ENCODE measurements at places on chromosomes 3 and 15.

DNA sequence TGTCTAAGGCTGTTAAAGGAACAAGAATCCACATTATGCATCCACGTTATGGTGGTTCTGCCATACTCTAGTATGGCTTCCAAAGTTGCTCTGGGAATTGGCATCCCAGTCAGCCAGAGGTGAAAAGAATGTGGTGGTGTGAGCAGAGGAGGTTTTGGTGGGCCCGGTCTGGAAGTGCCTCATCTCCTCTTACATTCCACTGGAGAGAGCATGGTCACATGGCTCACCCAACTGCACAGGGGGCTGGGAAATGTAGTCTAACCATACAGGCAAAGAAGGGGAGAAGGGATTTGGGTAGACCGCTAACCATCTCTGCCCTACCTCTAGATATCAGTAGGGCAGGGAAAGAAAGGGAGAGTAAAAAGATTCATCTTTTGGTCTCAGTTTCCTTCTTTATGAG lies 3.2 kb upstream of the HEG1 start:
- no peak for DNase-seq

GRCh38 chr3:10855871-10856662 lies 40.0 kb downstream of the SLC6A11 start:
- no peak for DNase-seq

DNA sequence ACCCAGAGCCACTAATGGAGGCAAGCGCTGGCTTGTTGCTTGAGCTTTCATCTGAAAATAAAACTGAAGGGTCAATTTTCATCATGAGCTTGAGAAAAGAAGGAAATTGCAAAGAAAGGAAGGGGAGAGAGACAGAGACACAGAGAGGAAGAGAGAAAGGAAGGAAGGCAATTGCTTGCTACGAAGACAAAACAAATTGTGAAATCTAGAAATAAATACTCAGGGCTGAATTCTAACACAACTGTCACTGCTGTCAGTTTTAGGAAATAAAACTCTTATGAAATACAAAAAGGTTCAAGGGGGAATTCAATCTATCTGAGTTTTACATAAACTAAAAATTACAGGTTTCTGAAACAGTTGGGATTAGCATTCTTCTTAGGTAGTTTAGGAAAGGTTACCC lies 36.7 kb downstream of the FOXP1 start:
- DNase-seq = no peak

DNA sequence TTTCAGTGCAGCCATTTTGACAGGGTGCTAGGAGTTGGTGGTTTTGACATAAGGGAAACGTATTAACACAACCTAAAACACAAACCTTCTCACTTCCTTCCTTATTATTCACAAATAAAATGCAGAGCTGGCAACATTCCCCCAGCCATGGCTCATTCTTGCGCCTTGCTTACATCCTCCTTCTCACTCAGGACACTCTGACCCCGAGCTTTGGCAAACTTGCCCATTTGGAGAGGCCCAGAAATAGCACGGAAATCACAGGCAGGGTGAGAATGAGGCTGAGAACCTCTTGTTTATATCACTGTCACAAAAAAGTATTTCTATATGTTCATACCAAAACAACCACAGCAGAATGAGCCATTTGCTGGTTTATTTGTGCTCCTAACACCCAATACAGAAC lies 244.3 kb downstream of the NTRK3 start:
- DNase-seq = no peak

- DNase-seq = no peak
Measured at GRCh38 chr15:39942753-39943150, 8.8 kb downstream of the EIF2AK4 start.

DNA sequence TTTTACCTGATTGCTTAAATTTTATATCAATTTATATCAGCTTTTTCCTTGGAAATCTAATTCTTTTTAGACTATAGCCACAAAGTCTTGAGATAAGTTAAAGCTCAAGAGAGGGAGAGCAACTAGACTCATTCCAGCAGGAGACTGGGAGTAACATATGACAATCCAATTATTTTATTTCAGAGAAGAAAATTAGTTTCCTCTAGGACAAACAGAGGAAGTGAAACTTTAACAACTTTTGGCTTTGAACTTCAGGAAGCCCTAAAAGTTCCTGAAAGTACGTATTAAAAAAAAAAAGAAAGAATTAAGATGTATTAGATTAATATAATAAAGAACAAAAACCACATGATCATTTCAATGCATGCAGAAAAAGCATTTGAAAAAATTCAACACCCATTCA lies 13.9 kb upstream of the UBE2E2 start:
- DNase-seq = no peak

- no peak for DNase-seq
Measured at GRCh38 chr3:107994181-107994580, 96.7 kb downstream of the CD47 start.

DNA sequence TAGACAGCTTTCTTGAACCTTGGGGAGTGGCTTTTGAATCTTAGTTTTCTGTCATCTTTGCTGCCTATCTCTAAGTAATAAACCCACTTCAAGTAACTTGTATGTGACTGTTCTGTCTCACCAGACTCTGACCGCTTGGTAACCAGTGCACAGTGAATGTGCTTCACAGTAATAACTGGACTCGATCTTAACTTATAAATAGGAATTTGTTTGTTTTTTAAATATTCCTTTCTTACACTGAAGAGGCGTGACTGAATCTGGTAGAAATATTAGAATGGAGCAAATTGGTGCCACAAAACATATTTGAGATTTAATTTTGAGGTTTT lies 318.0 kb downstream of the GBE1 start:
- DNase-seq = no peak

- DNase-seq = no peak
Measured at GRCh38 chr3:149000206-149000745, 8.9 kb downstream of the GYG1 start.

GRCh38 chr15:58797505-58797904 lies 26.4 kb downstream of the MINDY2 start:
- DNase-seq = no peak

DNA sequence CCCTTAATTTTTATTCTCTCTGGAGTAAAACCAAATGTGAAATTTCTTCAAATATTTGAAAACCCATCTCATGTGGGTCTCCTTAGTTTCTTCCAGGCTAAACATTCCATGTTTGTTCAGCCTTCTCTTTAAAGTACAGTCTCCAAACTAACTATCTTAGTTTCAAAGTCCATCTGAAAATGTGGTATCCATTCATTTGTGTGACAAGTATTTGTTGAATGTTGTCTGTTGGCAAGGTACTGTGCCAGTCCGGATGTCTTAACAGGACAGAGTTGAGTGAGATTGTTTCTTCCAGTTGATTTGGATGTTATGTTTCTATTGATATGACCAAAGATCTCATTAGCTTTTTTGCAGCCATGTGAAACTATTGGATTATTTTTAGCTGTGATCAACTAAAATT lies 347.4 kb downstream of the THSD4 start:
- DNase-seq = no peak

All from Panc1 (cell line).